ENCODE measurements at places on chromosomes 12 and 14. TPM values are rescaled to one million over a fixed set of nuclear protein-coding genes. Genes with fewer than 3 reads are reported as not detected.

DNA sequence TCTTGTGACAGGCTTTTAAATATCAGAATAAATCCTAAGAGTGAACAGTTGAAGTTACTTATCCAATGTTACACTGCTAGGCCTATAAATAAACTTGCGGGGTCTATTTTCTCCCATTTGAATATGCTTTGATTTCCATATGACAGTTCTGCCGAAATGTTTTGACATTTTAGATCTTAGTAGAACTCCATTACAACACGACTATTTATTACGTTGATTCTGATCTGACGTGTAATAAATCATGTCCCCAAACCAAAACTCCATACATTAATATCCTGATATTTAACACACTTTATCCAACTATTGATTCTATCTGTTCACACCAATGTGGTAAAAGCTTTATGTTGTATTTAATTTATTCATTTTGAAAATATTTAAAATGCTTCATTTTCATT, 16.1 kb upstream of the NEMF start:
- no peak for DNase-seq

The SYNDIG1L gene
- polyA plus RNA-seq, result not detected

DNA sequence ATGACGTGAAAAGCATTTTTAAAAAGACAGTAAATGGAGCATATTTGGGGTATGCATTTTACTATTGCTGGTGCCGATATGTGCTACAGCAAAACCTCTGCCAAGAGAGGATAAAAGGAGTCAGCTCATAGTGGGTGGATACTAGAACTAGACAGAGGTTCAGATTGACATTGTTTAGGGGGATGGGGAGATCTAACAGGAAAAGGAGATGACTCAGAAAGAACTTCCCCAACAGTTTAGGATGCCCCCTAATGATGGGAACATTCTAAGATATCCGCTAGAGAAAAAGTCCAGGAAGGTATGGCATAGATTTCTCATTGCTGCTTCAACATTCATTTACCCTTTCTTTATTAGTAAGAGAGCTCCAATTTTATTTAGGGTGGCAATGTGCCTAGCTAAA, 110.5 kb upstream of the CLEC14A start:
- no peak for DNase-seq

GRCh38 chr12:32885831-32886230, 10.7 kb downstream of the PKP2 start:
- DNase-seq, result no peak

The SLC7A8 gene
- polyA plus RNA-seq, result 4.0 TPM

The PITPNM2 gene
- polyA plus RNA-seq, result 4.7 TPM

- peak; percentile 59 for DNase-seq
These were observed 5.7 kb upstream of the CHGA start for GRCh38 chr14:92917041-92917940.

The AQP6 gene
- not detected for polyA plus RNA-seq

The KCNK13 gene
- polyA plus RNA-seq, result not detected

DNA sequence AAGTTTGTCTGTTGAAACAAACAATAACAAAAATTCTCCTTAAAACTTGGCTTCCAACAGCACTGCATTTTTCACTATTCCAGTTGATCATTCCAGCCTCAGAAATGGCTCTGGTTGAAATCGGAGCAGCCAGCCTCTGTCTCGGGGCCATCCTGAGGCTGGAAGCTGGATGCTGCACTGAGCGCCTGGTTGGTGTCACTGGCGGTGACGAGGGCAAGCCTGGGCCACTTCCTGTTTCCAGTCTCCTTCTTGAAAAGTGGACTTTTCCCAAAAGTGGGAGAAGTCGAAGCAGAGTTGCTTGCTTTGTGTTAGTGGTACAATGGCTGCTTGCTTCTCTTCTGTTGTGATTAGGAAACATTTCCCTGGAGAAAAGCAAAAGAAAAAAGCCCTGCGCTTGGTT, 48.7 kb downstream of the CCDC92 start:
- no peak for DNase-seq
